ENCODE measurements at places on chromosomes 6 and 20.
A peak's percentile ranks its signal among the peaks of the same experiment; 100 is the strongest.

GRCh38 chr6:136991646-136992045 lies 53.1 kb downstream of the IL20RA start:
- no peak for DNase-seq

DNA sequence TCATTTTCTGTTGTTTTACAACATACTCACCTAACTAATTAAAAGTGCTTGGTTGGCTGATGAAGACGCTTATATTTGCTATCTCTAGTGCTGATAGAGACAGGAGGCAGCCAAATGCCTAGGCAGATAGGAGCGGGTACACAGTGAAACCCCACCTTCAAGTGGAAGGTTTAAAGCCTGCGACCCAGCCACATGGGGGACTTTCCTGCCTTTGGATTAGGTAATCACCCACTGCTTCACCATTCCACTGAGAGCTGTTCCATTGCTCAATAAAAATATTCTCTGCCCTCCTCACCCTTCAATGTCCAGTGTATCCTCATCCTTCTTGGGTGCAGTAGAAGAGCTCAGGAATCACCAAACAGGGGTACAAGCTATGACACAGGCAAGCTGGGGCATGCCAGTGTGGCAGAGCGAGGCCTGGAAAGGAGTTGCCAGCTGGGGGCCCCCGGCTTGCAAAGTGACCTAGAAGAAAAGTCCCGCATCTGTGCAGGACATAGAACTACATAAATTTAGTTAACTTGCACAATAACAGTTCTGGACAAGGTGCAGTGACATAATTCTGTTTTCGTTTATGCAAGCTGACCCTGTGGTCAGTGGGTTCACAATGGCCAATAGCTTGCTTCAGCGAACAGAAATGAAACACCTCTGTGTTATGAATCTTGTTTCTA lies 112.0 kb upstream of the MLIP start:
- no peak for DNase-seq

GRCh38 chr6:34657307-34657978 lies 39.1 kb downstream of the ILRUN start:
- DNase-seq, result no peak

DNA sequence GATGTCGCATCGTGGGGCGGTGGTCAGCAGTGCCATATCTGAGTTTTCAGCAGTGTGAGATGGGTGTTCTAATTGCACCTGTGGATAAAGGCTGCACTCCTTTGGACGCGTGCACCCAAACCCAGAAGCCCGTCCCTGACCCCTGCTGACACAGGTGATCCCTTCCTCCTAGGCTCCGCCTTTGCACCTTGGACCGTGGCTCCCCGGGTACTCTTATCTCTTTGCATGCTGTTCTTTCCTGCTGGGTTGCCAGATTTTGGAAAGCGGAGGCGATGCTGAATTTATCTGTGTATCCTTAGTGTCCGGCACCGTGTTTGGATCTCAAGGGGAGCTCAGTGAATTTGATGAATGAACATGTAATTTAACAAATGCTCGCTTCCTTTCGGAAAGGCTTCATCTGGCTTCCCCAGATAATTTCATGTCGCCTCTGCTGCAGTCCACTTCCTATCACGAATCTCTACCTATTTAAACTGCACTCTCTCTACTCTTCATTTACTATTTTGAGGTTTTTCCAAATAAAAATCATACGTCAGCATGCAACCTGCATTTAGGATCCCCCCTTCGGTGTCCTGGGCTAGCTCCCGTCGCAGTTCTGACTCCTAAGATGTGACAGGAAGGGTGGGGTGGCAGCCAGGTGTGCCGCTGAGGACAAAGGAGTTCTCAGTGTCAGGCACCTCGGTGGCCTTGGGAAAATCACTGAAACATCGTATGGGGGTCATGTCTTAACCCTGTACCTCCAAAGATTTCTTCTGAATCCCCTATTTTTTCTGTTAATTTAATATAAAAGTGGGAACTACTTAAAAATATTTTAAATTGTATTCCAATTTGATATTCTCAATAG lies 753 bp upstream of the PERP start:
- peak; percentile 44 for DNase-seq

- DNase-seq, result no peak
These were observed 16.8 kb upstream of the BICRAL start for GRCh38 chr6:42764911-42765648.

GRCh38 chr6:121247386-121247785 lies 86.9 kb downstream of the TBC1D32 start:
- DNase-seq, result no peak

DNA sequence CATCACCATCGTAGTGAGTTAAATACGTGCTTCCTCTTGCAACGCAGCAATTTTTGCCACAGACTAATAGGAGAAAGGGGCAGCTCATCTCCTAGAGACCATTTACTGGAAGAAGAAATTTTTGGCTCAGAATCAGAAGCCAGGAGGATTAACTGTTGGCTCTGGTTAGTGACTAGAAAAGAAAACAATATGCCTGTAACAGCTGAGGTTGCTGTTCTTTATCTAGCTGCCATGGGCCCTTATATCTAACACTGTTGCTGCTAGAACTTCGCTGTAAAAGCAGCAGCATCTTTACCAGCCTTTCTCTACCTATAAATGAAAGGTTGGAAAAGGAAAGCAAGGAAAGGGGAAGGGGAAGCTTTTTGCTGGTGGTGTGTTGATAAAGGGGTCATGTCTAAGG lies 65.9 kb downstream of the FAM135A start:
- DNase-seq, result no peak

GRCh38 chr6:158625881-158626305 lies 18.6 kb downstream of the DYNLT1 start:
- DNase-seq, result no peak

DNA sequence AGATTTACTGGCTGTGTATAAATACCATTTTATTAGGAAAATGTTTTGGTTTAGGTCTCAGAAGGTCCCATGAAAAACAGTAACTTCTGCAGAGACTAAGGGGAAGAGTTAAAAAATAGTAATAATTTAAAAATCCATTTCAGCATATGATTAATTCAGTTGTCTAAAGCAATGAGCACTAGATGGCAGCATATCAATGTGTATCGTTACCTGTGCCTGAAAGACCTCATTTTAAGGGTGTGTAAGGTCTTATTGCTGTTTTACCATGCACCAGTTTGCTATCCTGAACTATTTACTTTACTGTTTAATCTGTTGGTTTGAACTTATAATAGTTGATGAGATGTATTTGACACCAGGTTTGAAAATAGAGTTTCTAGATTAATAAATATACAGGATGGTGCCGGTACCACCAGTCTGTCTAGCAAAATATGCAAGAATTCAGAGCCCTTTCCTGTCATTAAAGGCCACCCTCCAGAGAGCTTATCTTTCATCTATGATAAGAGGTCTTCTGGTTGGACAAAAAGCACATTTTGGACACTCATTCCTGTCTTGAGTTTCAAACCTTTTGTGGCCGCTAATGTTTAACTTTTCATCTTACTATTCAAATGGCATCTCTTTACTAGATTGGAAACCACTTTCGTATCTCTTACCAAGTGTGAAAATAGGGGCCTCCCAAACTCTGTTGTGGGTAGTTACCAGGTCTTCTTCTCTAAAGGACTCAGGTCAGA lies 8.9 kb upstream of the AHI1 start:
- peak; percentile 27 for DNase-seq

GRCh38 chr20:37986873-37987601 lies 46.2 kb downstream of the TTI1 start:
- DNase-seq, result no peak

DNA sequence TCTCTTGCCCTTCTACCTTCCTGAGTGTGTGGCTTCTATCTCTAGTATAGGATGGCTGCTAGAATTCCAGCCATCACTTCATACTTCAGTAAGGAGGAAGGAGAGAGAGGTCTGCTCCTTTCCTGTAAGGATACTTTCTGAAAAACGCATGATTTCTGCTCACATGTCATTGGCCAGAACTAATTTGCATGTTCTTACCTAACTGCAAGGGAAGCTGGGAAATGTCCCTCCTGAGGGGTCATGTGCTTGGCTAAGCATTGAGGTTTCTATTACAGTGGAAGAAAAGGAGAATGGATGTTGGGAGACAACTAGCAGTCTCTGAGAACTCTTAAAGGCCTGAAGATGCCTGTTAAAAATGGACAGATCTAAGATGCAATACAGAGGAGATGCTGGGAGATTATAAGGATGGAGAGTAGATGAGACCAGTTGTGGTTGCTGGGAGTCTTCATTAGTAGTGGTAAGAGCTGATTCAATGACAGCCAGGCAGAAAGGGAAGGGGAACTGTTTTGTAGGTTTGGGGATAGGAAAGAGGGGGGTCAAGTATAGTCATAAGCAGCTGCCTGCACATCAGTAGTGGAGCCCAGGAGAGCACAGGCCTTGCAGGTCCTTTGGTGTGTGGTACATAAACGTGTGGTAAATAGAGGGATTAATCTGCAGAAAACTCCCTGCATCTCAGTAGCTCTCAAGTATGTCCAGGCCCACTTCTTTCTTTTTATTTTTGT lies 20.2 kb downstream of the CDS2 start:
- DNase-seq, result no peak

Data from GM13976 (cell line).